ENCODE measurements at places on chromosomes 16 and 17. TPM values are rescaled to one million over a fixed set of nuclear protein-coding genes. Genes with fewer than 3 reads are reported as not detected.

Gene KRTAP1-5
- not detected for polyA plus RNA-seq

Gene WSB1
- 157 TPM for polyA plus RNA-seq

Gene DNAJA2
- polyA plus RNA-seq = 79.2 TPM

Gene C17orf50
- polyA plus RNA-seq = not detected

Gene SREBF1
- polyA plus RNA-seq = 5.0 TPM

Gene KRTAP4-4
- polyA plus RNA-seq = not detected

Gene KRT13
- polyA plus RNA-seq = not detected
